Hypothalamus (tissue), 51 donors: ENCODE measurements at places on chromosomes 1 and 21.

- no peak for DNase-seq
Measured at GRCh38 chr1:89959719-89960118, 35.2 kb upstream of the ZNF326 start.

DNA sequence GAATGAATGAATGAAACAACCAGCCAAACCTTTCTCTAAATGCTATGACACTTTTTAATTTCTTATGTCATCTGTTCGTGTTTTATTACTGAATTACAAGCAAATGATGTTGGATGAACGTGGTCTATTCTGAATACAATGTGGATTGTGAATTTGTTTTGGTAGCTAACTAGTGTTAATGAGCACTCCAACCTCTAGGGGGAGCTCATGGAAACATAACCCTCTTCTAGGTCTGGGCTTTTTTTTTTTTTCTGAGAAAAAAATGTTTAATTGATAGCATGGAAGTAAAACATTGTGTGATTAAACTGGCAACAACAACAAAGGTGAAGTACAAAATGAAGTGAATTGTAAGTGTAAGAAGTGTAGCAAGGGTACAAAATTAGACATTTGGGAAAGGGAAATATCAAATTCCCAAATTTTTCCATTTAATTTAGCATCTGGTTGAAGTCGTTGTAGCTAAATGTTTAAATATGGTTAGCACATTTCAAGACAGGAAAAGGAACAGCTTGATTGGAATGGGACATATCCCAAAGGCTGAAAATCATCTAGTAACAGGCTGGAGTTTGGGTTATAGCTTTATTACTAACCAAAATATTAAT lies 42.6 kb upstream of the PTGS2 start:
- DNase-seq, result no peak

- no peak for DNase-seq
Measured at GRCh38 chr1:28915031-28915895, 894 bp downstream of the EPB41 start.

GRCh38 chr1:30787856-30788495 lies 30.4 kb upstream of the LAPTM5 start:
- no peak for DNase-seq

- DNase-seq, result no peak
Measured at GRCh38 chr1:119290297-119290696, 78.3 kb upstream of the HAO2 start.
